ENCODE measurements at places on chromosomes 1 and 21.

GRCh38 chr1:227889863-227890405 is 57.8 kb downstream of the WNT9A start:
- DNase-seq, result no peak

- no peak for DNase-seq
Measured at GRCh38 chr1:28119556-28119955, 31.1 kb upstream of the EYA3 start.

- no peak for DNase-seq
Measured at GRCh38 chr1:204972426-204972825, 70.6 kb upstream of the CNTN2 start.

DNA sequence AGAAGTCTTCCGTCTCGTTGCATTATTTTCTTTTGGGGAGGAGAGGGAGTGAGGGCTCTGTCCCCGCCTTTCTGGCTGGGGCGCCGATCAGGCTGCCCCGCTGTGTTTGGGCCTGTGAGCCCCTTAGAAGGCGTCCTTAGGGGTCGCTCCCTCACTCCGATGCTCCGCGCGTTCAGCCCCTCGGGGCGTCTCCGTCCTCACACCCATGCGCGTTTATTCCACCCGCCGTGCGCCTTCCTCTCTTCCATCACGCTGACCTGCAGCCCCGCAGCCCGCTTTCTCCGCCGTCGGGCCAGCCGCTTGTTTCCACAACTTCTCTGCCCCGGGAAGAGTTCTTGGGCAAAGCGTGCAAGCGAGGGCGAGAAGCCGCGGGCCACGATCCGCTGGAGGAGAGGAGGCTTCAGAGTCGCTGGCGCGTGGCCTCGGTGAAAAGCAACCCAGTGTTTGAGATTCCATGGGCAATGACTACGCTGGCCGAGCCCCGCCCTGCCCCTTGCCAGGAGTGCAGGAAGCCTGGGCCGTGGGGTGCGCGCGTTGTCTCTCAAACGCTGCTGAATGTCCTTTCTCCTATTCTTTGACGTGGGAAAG is 27.7 kb downstream of the TRIM11 start:
- no peak for DNase-seq

- DNase-seq, result no peak
Measured at GRCh38 chr1:163565166-163565565, 243.4 kb downstream of the NUF2 start.

GRCh38 chr1:204615881-204616280 is 69.7 kb downstream of the LRRN2 start:
- DNase-seq, result no peak

DNA sequence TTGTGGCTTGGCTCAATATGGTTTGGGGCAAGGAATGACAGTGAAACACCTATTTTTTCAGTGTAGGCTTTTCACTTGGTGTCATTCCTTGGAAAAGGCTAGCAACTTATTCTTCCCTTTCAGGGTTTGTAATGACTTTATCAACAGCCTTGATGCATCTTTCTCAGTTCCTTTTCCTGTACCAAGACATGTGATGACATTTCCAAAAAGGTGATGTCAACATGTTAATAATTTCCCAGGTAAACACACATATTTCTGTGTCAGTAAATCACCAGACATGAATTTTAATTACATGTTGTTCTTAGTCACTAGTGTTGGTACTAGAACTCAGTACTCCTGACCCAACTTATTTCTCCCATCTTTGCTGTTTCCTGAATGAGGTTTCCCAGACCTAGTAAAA is 37.8 kb upstream of the RRP15 start:
- no peak for DNase-seq

- no peak for DNase-seq
Measured at GRCh38 chr1:179029321-179029759, 3.6 kb downstream of the FAM20B start.

- no peak for DNase-seq
Measured at GRCh38 chr1:177424744-177425143, 254.0 kb downstream of the BRINP2 start.

DNA sequence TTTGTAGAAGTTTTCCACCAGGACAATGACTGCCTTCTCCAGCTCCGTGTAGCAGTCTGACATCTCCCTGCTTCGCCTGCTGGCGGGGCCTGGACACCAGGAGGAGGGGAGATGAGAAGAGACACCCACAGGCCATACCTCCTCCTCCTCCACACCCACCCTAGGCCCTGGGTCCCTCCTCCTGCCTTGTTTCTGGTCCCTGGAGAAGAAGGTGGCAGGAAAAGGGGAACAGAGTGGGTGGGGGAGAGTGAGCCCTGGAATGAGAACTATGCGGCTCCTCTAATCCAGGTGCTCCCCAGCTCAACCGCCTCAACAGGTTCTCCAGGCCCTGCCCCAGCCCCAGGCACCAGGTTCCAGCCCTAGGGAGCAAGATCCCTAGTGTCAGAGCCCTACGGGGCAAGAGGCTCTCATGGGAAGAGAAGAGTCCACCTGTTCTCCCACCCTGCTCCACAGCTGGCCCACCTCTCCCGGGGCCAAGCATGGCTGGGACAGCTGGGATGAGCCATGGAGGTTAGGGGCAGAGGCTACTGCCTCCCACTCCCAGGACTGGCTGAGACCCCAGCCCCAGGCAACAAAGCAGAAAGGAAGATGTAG is 4.8 kb downstream of the S100A16 start:
- DNase-seq, result no peak

GRCh38 chr1:78715181-78715661 is 65.6 kb downstream of the IFI44 start:
- DNase-seq, result peak; percentile 5

DNA sequence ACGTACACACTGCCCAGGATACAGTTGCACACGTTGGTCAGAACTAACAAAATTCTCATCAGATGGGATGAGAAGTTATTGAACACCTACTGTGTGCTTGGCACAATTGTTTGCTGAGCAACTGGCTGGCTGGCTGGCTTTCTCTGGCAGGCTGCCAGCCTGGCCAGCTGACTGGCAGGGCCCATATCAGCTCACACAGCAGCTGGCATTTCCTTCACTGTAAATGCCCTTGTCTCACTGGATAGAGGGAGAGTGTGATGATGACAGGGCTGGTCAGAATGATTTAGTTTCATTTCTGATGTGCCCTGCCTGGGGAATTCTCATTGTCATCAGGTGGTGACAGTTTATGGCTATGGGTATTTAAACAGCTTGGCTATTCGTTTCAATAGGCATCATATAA is 15.8 kb downstream of the CAMK2N1 start:
- no peak for DNase-seq

- DNase-seq, result no peak
Measured at GRCh38 chr1:77407738-77408375, 126.0 kb downstream of the AK5 start.

DNA sequence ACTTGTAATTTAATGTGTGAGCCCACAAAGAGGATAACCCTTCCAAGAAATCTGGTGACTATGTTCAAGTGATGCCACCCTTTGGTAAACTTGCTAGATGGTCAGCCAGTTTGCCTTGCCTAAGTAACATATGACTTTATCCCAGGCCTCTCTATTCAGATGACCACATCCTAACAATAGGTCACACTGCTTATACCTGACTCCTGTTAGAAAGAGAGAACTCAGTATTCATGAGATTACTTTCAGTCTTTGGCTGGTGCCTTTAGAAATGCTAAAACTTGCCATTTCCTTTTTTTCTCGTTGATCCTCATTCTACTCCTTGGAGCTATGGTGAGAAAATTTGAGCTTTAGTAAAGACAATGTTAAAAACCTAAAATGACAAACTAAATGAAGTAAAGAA is 28.5 kb upstream of the SERBP1 start:
- DNase-seq, result no peak

GRCh38 chr1:62437273-62437940 is 558 bp downstream of the USP1 start:
- no peak for DNase-seq

- DNase-seq, result no peak
Measured at GRCh38 chr1:17485281-17485680, 45.8 kb upstream of the RCC2 start.

DNA sequence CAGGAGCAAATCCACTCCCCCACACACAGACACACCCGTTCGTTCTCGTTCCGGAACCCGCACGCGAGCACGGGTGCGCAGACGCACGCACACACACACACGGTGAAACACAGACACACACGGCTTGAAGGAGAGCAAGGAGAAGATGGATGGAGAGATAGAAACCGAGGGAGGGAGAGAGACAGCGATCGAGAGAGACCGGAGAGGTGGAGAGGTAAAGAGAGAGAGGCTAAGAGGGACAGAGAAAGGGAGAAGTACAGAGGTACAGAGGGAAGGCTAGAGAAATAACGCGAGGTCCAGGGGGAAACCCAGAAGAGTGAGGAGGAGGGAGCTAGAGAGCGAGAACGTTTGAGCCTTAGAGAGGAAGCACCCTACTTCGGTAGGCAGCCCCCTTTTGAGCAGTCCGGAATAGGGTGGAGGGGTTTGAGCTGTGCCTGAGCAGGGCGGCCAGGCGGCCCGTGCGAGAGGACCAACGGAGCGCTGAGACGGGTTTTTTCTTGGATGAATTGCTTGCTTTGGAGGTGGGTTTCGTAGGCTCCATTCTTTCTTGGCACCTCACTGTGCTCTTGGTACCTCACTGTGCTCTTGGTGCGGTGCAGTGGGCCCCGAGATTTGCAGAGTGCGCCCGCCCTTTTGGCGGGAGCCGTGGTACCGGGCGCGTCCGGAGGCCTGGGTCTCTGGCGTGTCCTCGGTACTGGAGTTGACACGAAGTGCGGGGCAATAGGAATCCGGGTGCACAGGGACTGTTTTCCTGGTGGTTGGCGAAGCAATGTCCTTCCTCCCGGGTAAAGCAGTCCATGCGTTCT is 88.4 kb upstream of the RHOU start:
- DNase-seq, result no peak

DNA sequence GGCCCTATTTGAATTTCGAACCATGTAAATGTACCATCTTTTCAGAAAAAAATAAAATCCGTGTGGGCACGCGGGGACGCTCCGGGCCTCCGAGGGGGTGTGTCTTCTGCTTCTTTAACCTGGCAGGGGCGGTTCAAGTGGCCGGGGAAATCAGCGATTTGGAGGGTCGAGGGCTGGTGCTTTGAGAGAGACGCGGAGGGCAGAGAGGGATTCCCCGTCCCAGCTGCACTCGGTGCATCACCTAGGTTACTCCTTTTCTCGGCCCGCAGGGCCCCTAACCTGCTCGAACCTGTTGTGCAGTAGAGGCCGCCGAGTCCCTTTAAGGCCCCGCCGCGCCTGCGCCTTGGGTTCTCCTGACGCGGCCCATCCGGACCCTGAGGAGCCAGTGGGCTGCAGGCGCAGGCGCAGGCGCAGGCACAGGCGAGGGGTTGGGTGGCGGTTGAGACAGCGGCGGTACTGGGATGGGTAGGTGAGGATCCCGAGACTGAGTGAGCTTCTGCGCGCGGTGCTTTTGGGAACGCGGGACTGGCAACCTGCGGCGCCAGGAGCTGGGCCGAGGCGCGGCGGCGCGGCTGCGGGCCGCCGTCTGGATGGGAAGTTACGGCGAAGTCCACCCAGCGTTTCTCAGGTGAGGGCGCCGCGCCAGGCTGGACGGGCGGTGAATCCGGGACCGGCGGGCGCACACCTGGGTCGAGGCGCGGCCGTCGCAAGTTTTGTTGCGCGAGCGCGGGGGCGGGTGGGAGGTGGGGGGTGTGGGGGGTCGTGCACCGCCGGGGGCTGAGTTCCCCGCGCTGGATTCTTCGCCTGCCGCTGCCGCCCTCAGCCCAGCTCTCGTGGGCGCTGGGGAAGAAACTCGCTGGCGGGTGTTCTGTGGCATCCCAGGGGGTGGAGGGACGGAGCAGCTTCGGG is at the start of gene NBPF3:
Gene NBPF3, plus strand, starts transcription at position 417 of the 909 bp plus-strand sequence. CDS start 4,950 bp downstream, outside the sequence.
- peak; percentile 61 for DNase-seq

DNA sequence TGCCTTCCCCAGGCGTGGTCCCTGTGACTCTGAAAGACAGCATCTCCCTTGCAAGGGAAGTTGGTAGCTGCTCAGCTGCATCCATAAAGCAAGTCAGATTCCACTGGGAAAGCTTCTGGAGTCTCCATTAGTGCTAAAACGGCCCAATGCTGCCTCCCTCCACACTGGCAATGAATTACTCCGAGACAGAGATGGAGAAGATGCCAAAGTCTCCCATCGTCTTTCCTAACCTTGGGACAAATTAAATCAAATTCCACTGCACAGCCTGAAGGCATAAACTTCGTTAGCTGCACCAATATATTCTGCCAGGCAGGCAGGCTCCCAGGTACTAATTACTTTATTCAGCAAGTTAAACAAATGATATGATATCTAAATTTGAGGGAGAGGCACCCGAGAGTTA is 106.3 kb upstream of the GJB5 start:
- no peak for DNase-seq

DNA sequence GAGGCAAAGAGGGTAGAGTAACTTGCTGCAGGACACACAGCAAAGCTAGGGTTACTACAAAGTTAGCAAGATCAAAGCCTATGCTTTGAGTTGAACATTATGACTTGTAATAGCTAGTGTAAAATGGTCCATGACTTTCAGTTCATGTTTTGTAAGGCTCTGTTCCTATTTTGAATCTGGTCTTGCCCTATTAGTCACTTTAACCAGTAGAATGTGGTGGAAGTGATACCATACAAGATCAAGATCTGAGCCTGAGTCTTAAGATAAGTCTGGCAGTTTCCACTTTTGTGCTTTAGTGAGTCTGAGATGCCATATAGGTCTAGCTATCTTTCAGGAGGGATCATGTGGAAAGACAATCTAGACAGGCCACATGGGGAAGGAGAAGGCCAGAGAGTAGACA is 282.1 kb upstream of the BRINP3 start:
- DNase-seq, result no peak

- DNase-seq, result no peak
Measured at GRCh38 chr21:25896501-25897056, 161.8 kb downstream of the GABPA start.

- DNase-seq, result no peak
Measured at GRCh38 chr21:32519945-32520874, 65.1 kb downstream of the TCP10L start.

DNA sequence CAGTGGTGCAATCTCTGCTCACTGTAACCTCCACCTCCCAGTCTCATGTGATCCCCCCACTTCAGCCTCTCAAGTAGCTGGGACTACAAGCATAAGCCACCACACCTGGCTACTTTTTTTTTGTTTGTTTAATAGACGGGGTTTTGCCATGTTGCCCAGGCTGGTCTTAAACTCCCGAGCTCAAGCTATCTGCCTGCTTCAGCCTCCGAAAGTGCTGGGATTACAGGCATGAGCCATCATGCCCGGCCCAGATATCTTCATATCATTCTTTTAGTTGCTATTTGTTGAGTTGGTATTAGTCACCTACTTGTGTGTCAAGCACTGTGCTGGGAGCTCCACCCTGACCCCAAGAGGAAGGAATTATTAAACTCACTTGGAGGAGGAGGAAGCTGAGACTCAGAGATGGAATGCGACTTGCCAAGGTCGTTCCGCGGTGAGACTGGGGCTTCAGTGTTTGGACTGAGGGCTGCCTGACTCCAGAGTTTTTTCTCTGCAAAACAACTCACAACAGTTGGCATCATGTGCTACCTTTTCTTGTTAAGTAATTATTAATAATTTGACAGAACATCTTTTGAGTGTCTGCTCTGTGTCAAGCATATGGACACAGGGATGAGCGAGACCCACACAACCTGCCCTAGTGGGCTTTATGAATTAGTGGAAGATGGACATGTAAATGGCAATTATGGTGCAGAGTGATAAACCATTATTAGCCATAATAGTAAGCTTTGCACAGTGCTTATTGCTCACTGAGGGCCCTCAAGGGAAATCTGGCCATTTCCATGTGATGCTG is 132.0 kb downstream of the FOXD2 start:
- DNase-seq, result peak; percentile 83

Data from kidney epithelial cell (primary cell).